Fibroblast of lung (primary cell): ENCODE measurements at places on chromosomes 6 and 20. TPM values are rescaled to one million over a fixed set of nuclear protein-coding genes. Genes with fewer than 3 reads are reported as not detected.

GRCh38 chr6:161694995-161695394 lies 421.1 kb upstream of the AGPAT4 start:
- peak; percentile 11 for DNase-seq

DNA sequence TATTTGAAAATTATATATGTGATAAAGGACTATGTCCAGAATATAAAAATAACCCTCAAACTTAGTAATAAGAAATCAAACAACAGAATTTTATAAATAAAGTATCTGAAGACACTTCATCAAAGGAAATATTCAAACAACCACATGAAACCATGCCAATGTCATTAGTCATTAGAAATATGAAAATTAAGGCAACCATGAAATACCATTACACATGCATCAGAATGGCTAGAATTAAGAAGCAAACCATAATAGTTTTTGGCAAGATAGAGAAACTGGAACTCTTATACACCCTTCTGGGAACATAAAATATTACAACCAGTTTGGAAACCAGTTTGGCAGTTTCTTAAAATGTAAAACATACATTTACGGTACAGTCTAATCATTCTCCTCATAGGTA lies 137.2 kb upstream of the ADGRB3 start:
- peak; percentile 43 for DNase-seq

The CCN2 gene
- 20.5 and 22.8 TPM in 2 replicates for total RNA-seq

DNA sequence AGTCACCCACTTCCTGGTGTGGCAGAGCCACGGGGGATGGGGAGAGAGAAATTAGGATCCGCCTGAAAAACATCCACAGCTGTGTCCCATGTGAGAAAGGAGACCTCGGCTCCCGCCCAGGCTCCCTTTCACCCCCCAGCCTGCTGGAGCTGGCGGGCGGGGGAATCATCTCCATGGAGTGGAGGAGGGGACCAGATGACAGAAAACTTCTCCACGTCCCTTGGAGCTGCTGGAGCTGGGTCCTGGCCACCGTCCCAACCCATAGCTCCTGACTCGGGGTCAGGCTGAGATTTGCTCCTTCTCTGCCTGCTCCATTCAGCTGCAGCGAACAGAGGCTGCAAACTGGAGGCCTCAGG lies 113.8 kb downstream of the CEBPB start:
- DNase-seq, result peak; percentile 96

DNA sequence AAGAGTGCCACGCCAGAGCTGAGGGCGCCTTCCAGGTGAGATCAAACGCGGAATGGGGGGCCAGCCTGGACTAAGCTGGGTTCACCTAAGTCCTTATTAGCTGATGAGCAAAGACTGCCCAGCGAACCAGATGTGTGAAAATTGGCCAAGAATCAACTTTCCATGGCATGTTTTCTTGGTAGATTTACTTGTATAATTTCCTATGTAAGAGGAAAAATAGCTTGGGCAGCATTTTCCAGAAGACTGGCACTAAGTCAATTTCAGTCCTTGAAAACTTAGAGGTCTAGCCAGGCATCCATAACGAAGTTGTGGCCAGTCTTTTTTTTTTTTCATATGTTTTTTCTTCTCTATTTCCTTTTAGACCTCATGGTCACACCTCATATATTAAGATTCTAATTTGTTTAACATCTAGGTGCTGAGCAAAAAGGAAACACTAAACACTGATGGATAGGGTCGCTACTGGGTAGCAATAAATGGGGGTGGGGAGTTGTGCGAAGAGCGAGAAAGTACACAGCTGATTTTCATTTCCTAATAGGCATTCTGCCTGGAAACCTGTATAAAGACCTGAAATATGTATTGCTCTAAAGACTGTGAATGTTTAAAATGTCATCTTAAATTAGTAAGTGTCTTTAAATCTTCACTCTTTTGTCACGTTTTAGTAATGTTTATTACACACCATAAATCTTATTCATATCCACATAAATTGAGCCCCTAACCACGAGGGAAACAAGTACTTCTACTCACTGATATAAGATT lies 188.8 kb downstream of the CD83 start:
- DNase-seq, result no peak

The FOXS1 gene
- under 0.01 TPM in 1 of 2 replicates, not detected in the other for total RNA-seq

- no peak for DNase-seq
Observed at GRCh38 chr6:5632348-5632935, 371.1 kb downstream of the FARS2 start.

GRCh38 chr6:27188885-27189418 lies 58.5 kb upstream of the PRSS16 start:
- peak; percentile 73 for DNase-seq

The OXT gene
- not detected in 2 replicates for total RNA-seq

DNA sequence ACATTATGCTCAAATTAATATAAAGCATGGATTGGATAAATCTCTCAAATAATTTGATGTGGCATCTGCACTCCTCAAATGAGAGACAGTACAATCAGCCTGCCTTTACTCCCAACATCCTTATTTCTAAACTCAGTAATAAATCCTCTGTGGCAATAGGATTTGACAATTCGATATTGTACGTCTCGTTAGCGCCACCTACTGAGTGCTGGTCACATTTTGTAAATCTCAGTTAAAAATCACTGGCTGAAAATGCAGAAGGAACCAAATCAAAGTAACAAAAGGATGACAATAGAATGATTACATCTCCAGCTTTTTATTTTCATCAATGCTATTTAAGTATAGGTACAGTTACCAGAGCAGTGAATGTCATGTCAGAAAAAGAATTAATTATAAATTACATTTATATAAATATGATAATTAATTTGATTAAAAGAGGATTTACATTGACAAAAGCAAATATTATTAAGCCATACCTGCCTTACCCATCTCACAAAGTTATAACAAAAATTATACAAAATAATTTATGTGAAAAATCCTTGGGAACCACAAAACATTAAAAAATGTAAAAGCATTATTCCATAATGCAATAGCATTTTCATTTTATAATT lies 20.2 kb upstream of the GJE1 start:
- DNase-seq, result peak; percentile 85

The CUTA gene
- total RNA-seq, result 105 and 127 TPM in 2 replicates

GRCh38 chr6:15184441-15184861 lies 61.4 kb upstream of the JARID2 start:
- no peak for DNase-seq

- no peak for DNase-seq
Observed at GRCh38 chr20:38293491-38294065, 10.4 kb upstream of the BPI start.

DNA sequence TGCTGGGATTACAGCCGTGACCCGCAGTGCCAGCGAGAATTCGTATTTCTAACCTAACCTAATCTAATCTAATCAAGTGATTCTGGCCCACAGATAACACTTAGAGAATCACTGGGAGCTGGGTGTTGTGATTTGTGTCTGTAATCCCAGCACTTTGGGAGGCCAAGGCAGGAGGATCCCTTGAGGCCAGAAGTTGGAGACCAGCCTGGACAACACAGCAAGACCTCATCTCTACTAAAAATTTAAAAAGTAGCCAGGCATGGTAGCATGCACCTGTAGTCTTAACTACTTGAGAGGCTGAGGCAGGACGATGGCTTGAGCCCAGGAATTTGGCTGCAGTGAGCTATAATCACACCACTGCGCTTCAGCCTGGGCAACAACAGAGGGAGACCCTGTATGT lies 21.4 kb upstream of the NCOA3 start:
- DNase-seq, result no peak

The ANKRD66 gene
- not detected in 2 replicates for total RNA-seq

DNA sequence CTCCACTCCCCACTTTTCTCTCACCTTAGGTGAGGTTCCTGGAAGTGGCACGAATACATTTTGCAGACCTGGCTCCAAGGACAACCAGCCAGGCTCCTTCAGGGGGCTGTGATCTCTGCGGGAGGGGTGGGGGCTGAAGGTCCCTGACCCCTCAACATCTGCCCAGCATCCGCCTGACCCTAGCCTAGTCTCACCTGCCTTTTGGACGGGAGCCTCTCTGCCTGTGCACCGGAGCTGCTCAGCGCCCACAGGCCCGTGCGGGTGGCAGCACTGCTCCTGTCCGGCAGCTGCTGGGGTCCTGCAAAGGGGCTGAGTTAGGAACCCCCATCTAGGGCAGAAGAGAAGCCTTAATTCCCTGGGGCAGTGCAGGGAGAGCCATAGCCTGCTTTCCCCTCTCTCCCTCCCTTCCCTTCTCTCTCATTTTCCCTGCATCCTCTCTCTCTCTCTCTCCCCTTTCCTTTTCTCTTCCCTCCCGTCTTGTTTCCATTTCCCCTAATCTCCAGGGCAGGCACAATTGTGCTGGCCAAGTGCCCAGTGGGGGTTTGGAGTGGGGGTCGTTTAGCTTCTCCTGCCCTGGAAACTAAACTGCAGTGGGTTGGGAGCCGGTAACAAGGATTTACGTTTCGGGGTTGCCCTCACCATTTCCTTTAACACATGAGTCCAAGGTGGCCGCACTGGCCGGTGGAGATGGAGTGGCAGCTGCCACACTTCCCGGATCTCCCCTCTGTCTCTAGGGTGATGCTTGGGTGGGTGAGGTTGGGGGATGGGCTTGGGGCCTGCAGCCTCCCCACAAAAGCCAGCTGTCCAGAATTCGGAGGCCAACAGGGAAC lies 54.1 kb downstream of the CTCFL start:
- DNase-seq, result no peak

The CD109 gene
- 12.8 and 51.2 TPM in 2 replicates for total RNA-seq

- no peak for DNase-seq
Observed at GRCh38 chr20:1588533-1589460, 31.0 kb downstream of the SIRPB1 start.

DNA sequence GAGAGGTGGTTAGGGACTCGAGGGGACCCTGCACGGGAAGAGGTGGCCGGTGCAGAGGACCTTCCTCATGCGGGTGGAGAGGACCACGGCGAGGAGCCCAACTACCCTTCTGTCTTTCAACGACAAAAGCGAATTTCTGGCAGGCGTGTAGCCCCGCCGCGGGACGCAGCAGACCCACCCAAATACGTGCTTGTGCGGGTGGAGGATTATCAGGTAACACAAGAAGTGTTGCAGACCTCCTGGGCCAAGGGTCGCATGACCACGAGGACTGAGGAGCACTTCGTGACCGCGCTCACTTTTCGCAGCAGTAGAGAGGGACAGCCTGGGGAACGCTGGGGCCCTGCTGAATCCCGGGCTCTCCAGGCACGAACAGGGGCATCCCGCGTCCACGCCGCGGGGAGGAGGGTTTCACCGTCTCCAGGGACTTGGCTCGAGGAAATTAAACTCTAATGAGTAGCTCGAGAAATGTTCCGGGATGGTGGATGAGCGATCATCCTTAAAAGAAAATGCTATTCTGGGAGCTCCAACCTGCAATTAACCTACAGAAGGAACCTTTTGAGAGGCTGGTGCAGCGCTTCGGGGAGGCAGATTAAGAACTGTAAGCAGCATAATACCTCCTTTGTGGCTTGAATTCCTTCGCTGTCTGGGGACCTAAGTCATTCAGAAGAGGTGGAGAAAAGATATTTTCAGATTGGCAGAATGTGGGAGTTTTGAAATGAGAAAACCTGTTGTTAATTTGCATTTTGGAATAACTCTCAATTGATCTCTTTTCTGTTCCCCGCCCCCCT lies 804 bp downstream of the C6orf141 start:
- DNase-seq, result no peak

The PACRG gene
- 0.26 and 0.66 TPM in 2 replicates for total RNA-seq

The RAET1L gene
- not detected in 2 replicates for total RNA-seq

DNA sequence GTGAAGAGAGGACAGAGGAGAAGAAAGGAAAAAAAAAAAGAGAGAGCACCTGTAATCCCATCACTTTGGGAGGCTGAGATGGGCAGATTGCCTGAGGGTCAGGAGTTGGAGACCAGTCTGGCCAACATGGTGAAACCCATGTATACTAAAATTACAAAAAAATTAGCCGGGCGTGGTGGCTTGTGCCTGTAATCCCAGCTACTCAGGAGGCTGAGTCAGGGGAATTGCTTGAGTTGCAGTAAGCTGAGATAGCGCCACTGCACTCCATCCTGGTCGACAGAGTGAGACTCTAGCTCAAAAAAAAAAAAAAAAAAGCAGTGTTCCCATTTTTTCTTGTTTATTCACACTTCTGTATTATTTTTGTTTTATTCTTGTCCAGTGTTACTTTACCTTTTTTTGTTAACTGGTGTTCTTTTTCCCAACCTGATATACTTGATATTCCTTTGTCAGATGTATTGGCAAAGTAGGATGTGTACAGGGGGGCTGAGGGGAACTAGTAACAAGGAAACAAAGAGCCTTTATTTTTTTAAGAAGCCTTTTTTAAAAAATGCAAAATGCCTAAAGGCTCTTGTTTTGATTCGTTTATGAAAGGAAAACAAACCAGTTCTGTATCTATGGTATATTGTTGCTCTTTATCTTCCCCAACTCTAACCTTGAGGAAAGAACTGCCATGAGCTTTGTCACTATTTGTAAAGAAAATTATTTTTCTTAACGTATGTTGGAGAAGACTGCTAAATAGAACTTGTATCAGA lies 22.3 kb downstream of the COL19A1 start:
- DNase-seq, result no peak

DNA sequence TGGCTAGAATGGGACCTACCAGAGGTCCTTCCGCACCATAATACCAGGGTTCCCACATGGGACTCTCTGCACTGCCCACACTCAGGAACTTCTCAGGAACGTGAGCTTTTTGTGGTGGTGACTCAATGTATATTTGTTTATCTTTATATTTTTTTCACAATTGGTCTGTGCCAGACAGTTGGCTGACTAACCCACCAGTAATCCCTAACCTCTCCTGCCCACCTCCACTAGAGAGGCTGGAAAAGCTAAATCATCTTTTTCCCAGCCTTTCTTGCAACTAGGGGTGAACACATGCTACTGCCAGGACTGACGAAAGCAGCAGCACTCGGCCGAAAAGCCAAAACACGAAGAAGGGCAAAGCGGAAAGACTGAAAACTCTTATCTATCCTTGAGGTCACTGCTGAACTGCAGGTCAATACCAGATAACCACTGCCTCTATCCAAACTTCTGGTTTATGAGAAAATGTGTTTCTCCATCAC lies 112.9 kb downstream of the TRERF1 start:
- DNase-seq, result peak; percentile 98

DNA sequence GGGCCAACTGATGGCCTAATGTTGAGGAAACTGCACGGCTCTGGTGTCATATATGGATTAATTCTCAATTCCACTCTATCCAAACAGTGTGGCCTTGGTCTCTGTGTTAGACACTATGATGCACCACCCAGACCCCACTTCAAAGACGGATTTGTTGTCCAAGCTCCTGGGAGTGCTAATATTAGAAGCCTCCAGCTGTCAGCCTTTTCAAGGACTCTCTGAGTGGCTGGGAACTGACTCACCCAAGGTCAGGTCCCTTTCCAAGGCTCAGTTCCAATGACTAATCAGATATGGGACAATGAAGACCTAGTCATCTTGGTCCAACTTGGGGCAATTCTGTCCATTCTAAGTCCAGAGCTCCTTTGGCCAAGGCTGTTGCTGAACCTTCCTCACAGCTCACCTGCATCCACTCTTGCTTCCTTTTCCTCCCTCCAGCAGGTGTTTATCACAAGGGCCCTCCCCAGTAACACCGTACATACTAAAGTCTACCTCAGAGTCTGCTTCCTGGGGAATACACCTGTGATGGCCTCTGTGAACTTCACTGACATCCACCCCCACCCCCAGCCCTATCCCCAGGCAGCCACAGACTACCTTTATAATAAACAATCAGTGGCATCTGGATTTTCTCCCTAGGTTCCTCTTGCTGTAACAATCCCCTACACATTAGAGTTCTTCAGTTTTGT lies 7.2 kb upstream of the IL20RA start:
- no peak for DNase-seq
